ENCODE measurements at places on chromosomes 7 and 10.

GRCh38 chr7:134627109-134627774, 19.4 kb upstream of the BPGM start:
- DNase-seq = no peak

- peak; percentile 42 for DNase-seq
Observed at GRCh38 chr10:30591249-30591670, 38.3 kb downstream of the LYZL2 start.

- no peak for DNase-seq
Observed at GRCh38 chr7:133551466-133551865, 298.6 kb downstream of the EXOC4 start.

DNA sequence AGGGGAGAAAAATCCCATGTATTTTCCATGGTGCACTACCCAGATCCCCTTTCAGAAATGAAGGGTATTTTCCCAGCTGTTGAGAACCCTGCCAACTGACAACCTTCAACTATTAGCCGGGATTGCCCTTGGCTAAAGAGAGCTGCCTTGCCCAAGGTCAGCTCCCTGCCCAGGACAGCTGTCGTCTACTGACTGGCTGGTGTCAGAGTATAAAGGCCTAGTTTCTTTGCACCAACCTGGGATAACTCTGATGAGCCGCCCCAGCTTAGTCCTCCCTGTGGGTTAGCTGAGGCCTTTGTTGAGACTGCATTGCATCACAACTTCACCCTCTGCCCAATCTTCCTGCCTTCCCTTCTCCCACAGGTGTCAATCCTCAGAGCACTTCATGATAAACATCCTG, 147.2 kb upstream of the RHEB start:
- DNase-seq = no peak

DNA sequence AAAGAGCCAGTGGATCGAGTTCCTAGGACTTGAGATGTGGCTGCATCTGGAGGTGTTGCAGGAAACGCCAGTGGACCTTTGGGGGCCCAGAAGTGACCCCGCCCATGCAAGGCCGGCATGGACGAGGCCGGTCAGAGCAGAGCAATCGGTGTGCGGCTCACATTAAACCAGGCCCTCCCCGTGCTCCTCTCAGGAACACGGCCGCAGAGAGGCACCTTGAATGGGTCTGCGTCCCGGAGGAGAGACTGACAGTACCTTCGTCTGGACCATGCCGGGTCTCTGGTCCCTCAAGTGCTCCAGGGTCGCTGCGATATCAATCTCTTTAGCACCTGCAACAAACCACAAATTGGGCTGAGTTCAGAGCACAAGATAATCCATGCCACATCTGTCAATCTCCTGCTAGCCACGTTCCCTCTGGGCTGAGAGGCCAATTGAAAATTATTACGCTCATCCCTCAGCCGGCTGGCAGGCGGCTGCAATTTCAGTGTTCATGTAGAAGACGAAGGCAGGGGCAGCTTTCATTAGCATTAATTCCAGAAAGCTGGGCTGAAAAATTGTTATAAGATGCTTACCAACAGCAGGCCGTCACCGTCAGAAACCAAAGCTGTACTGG, 212.0 kb downstream of the DNAJB6 start:
- DNase-seq = no peak

- DNase-seq = no peak
Observed at GRCh38 chr7:49822856-49823255, 49.4 kb downstream of the VWC2 start.

DNA sequence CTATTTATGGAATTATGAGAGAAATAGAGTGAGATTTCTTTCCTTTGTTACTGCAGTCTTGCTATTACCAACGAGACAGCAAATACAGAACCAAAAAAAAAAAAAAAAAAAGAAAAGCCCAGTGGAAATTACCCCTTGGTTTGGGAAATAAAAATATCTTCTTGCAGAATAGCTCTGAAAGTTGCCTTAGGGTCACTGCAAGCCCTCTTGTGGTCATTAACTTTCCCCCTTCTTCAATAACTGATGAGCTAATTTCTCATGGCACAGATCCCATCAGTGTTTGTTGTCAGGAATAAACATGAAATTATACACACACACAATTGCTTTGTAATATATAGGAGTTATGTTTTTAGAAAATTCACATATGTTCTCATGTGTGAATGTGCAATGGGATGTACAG, 111.0 kb upstream of the FEZF1 start:
- DNase-seq = no peak

GRCh38 chr7:7321681-7322080, 139.3 kb downstream of the C1GALT1 start:
- peak; percentile 35 for DNase-seq

- peak; percentile 67 for DNase-seq
Observed at GRCh38 chr10:79244841-79245504, 102.3 kb upstream of the PPIF start.

DNA sequence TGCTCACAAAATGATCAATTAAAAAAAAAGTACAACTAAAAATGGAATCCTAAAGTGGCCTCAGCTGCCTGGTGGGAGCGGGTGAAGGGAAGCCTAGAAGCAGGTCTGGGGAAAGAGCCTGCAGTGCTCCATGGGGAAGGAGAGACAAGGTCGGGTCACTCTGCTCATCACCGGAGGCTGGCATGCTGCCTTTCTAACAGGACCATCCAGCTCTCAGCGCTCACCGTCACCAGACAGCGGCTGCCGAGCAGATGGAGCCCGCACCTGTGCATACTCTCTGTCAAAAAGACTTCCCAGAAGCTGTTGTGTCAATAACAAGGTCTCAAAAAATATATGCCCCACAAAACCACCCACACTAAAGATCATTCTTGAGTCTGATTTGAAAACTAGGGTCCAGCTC, 112.8 kb downstream of the BAMBI start:
- no peak for DNase-seq

DNA sequence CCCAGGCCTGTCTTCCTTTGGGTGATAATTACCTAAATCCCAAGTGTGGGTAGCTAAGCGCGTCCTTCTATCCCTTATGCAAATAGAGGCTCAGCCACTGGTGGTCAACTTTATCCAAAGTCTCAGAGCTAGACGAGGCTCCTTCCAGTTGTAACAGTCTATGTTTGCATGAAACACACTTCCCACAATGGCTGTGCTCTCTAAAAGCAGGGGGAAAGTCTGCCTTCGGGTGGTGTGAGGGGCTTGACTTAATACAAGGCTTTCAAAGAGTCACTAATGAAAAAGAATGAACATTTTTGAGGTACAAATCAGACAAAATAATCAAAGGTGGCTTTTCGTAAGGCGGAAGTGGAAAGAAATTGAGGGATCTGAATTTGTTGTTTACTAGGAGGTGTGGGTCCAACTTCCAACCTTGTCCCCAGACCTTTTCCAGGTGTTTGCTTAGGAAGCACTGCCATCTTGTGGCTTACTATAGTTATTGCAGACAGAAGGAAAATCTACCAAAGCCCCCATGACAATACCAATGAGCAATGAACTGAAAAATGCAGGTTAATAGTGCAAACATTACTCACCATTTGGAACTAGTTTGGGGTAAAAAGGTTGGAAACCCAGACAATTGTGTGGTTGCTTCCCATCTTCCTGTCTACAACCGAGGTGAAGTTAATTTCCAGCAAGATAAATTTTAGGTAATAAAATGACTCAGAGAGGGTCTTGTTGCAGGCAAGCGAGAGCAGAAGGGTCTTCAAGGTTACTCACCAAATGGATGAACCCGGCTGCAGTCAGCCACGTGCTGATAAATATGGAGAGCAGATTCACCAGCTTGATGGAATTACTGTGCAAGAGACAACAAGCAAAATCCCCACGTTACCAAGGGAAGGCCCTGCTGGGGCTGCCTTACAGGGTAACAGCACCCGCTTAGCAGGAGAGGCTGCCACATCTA, 525.7 kb downstream of the KCNMA1 start:
- peak; percentile 6 for DNase-seq

- no peak for DNase-seq
Observed at GRCh38 chr10:95626500-95626899, 30.0 kb downstream of the ALDH18A1 start.

DNA sequence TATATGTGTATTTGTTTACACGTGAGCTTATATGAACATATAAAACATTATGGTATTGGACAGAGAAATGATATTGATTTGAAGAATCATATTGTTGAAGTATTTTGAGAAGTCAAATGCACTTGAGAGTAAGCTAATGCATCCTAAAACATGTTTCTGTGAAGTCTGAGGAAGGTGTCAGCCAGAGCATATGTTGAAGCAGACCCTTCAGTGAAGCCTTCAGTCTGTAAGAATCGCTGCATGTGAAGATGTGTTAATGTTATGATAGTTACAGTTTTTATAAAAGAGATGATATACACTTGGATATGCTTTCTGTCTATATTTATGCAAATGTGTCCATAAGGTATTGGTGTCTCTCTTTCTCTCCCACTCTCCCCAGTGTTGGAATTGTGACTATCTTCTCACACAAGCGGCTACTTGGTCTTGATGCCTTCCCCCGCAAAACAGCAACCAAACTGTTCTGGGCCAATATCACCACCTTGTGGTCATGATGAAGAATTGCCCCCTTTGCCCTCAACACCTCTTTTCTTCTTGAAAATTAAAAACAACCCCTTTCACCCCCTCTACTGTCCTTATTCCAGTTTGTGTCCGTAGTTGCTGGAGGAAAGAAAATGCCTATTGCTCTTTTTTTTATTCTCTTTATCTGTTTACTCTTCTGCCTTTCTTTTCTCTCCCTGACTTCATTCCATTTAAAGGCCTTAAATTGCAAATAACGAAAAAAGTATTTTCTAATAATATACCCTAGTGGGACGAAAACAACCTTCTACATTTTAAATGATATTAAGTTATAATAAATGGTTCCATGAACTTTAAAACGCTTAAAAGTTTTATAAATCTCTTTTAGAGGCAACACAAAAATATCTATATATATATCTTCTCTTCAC, 64.9 kb downstream of the IKZF1 start:
- peak; percentile 53 for DNase-seq

GRCh38 chr7:122597277-122597676, 101.6 kb downstream of the RNF133 start:
- DNase-seq = no peak

DNA sequence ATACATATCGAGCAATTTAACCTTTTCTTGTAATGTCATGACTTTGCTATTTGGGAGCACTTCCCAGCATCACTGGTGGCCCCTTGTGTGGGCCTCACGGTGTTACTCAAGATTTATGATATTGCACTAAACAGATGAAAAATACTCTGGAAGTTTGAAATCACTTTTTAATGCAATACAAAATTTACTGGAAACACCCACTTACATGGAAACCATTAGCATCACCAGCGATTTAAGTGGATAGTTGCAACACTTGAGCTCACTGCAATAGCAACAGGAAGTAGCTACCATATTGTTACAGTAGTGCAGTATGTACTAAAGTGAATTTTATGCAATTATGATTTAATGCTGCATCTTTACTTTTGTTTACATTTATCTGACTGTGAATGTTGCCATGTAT, 184.4 kb downstream of the MDFIC start:
- no peak for DNase-seq

GRCh38 chr7:143974459-143974858, 19.8 kb downstream of the OR2F1 start:
- no peak for DNase-seq

DNA sequence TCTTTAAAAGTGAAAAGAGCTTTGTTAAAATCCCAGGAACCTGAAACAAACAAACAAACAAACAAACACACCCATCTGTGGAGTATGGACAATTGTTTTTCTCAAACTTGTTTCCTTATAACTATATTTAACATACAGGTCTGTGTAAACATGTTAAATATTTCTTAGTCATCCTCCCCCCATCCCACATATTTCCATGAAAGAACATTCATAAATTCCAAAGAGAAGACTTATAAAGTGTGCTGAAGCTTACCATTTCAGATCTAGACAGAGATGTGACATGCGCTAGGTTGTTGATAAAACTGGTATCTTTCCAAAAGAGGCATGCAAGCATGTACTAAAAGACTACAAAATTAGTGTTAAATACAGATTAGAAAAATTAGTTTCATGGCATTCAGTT, 6.5 kb downstream of the FKBP14 start:
- no peak for DNase-seq

GRCh38 chr10:78821052-78821451, 247.7 kb upstream of the ZMIZ1 start:
- no peak for DNase-seq

GRCh38 chr7:114405427-114405826, 9.2 kb upstream of the FOXP2 start:
- DNase-seq = no peak

DNA sequence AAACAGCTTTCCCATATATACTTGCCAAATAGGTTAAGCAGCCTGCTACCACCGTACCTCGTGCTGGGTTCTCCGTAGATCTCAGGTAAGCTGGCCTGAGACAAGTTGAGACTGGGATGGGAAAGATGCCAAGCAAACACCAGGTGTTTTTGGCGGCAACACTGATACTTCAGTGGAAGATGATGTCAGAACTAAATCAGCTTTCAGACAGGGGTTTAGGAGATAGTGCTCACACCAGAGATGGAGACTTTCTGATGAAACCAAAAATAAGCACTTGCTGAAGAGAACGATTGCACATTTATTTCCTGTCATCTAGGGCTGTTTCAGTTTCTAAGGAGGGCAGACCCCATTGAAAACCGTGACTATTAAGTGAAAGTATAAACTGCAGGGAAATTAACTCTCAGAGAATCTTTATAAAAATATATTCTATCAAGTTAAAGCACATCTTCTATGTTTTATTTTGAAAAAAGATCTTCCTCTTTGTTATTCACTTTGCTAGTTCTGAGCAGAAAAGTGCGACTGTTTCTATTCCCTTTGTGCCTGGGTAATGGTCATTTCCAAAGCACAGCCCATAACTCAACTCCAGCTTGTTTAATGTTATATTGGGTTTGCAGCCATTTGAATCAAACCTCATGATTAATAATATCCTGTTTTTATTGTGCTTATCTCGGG, 149.9 kb downstream of the CPED1 start:
- peak; percentile 63 for DNase-seq
